Ovary (tissue), 10 donors: ENCODE measurements at places on chromosomes 3 and 15. TPM values are rescaled to one million over a fixed set of nuclear protein-coding genes. Genes with fewer than 3 reads are reported as not detected.

GRCh38 chr3:79245284-79246138 is 522.3 kb downstream of the ROBO1 start:
- no peak for DNase-seq

GRCh38 chr3:138933981-138934691 is 12.8 kb downstream of the FOXL2 start:
- DNase-seq, result peak; percentile 56

- no peak for DNase-seq
Observed at GRCh38 chr3:183754052-183754451, 56.5 kb downstream of the YEATS2 start.

GRCh38 chr3:177190756-177191681 is 6.3 kb downstream of the TBL1XR1 start:
- DNase-seq, result no peak

DNA sequence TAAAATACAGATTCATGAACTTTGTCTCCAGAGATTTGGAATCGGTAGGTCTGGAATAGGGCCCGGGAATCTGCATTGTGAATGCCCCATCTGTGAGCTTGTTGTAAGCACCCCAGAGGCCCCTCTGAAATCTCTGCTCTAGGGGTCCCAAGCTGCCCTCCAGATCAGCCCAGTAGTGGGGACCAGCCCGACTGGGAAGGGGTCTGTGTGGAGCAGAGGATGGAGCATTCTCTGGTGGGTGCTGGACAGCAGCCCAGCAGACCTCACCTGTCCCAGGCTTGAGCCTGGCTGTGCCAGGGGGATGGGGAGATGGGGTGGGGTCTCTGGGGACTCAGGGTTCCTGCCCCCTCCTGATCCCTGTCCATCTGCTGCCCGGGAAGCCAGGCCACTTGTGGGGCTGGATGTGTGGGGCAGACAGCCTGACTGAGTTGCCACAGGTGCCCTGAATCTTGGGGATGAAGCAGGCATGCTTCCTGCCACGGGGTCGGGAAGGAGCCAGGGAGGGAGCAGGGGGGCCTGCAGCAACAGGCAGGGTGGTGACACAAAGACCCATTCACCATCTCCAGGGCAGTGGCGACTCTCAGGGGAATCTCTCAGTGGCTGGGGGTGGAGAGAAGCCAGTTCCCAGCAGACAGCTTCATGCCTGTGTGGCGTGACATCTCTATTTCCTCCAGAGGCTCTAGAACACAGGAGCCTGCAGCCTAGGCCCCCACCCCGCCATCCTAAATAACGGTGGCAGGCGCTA is 99.3 kb downstream of the WNT7A start:
- no peak for DNase-seq

Gene CDCP1
- total RNA-seq, result 3.0 TPM

Gene ARPP21
- not detected for total RNA-seq

DNA sequence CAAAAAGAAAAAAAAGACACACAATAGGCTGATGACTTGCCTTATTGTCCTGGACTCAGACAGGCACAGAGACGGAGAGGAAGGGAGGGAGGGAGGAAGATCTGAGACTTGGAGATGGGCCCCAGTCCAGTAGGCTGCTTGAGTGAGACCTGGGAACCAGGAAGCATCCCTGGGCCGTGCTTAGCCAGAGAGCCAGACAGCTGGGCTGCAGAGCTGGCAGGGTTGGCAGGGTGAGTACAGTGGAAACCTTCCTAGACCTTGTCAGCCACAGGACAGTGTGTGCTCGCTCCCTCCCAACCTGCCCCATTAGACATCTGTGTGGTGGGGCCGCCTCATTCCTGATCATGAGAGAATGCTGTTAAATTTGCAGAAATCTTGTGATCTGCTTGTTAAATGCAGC is 107.9 kb upstream of the ALDH1A3 start:
- DNase-seq, result no peak

GRCh38 chr3:55488398-55489055 is 1.4 kb upstream of the WNT5A start:
- peak; percentile 76 for DNase-seq

DNA sequence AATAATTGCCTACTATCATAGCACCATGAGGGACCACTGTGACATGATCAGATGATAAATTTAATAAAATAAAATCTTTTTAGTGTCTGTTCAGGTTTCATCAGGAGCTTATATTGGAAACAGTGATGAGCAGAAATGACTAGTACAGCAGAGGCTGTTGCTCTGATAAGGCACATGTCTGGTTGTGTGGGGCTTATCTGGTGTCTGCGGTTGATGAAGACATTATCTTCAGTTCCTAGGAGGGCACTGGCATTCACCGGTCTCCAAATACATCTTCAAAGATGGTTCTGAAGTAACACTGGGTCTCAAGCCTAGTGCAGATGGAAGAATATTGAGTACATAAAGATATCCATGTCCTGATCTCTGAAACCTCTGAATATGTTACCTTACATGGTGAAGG is 125.3 kb downstream of the SUCNR1 start:
- no peak for DNase-seq

DNA sequence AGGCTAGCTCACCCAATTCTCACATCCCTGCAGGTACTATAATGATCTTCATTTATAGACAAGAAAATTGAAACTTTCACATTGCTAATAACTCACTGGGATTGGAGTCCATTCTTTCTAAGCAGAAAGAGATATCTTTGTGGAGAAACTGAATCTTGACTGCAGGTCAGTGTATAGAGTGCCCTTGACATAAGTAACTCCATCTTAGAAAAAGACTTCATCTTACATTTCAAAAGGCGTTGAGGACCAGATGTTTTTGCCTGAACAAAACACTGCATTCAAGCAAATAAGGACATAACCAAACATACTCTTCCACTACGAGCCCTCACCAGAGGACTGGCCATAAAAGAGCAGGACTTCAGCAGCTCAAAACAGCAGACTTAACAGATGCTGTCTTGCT is 6.8 kb upstream of the CCR3 start:
- no peak for DNase-seq

DNA sequence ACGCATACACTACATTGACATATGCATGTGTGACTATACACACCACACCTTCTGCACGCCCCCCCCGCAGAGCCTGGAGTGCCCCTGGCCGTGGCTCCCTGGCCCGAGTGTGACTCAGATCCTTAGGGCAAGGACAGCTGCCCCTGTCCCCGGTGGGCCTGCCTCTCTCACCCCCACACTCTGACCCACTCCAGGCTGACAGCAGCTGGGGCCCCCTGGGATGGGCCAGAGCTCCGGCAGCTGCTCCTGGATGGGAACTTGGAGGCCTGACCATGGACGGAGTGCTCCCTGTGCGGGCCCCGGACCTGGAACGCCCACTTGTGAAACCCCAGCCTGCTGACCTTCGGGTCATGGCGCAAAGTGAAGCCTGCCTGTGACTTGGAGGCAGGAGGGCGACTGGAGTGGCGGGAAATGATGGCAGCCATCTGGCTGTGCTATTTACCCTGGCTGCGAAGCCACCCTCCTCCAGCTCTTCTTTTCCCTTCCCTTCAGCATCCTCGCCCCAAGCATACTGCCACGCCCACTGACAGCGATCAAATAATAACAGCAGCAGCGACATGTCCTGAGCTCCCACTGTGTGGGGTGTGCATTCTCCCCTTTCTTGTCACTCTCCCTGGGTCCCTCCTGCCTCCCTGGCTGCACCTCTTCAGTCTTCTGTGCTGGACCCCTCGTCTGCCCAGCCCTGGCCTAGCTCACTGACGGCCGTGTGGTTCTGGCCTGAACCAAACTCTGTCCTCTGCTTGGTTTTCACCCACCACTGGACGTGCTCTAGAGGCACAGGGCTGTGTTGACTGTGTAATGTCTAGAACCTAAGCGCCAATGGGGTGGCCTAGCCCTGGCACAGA is 90.7 kb upstream of the MEF2A start:
- no peak for DNase-seq

DNA sequence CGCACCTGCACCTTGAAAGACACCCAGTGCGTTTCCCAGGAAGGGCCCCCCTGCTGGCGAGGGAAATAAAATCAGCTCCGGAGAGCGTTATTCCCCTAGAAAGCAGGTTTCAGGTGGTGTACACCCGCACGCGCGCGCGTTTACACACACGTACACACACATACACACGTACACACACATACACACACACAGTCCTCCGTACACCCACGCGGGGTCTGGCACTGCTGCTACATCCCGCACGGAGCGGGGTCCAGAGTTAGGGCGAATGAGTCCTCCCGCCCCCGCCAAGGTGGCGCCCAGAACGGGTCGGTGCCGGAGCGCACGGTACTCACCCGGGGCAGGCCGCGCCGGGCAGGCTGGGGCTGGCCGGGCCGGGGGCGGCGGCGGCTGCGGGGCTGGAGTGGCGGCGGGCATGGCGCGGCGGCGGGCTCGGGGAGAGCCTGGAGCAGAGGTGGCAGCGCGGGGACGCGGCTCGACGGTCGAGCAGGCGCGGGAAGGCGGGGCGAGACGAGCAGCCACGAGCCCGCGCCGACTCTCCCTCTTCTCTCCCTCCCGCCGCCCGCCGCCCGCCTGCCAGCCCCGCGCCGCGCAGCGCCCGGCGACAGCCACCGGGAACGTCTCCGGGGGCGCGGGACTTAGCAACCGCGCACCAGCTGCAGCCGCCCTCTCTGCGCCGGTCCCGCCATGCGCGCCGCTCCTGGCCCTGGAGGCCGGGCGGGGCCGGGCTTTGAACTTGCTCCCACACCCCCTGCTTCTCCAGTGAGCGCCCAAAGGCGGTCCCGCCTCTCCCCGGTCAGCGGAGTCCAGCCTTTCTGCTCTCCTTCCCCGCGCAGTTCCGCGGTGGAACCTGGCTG is at the start of gene DCLK3:
Gene DCLK3 (minus strand): TSS at position 704 of the 854 bp plus-strand sequence. CDS start 290 bp downstream, at position 414.
- DNase-seq, result no peak

GRCh38 chr3:168213920-168214319 is 118.2 kb upstream of the GOLIM4 start:
- DNase-seq, result no peak

Gene SEMA3G
- total RNA-seq, result 2.2 TPM

- DNase-seq, result no peak
Observed at GRCh38 chr3:189301479-189301878, 129.7 kb downstream of the TPRG1 start.

DNA sequence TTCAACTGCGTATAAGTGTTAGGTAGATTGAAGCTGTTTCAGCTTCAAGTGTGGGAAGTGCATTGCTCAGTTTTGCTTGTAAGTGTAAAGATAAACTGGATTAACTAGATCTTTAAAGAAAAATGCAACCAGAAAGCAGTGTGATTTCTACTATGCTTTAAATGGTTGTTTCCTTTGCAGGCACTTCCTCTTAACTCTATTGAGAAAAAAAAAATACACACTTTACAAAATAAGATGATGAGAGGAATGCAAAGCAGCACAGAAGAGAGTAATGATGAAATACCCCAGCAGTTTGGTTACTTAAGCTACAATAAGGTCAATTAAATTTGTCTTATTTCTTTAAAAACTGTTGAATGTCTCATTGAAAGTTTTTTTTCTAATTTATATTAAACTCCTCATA is 40.8 kb downstream of the DPH6 start:
- no peak for DNase-seq

DNA sequence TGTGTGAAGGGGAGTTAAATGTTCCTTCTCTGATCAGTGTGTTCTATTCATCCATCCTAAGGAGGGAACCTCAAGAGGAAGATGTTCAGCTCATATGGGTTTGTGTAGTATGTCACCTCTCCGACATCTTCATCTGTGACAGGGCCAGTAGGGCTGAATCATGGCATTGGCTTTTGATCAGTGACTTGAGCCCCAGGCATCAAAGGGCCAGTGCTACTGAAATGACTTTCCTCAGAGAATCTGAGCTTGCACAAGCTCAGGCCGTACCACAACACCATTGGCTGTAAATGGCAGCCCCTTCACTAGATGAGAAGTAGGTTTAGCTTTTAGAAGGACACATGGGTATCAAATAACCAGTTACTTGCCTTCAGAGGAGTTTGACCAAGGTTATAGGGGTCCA is 183.2 kb upstream of the NR2E3 start:
- DNase-seq, result no peak

Gene SLC2A2
- total RNA-seq, result not detected

DNA sequence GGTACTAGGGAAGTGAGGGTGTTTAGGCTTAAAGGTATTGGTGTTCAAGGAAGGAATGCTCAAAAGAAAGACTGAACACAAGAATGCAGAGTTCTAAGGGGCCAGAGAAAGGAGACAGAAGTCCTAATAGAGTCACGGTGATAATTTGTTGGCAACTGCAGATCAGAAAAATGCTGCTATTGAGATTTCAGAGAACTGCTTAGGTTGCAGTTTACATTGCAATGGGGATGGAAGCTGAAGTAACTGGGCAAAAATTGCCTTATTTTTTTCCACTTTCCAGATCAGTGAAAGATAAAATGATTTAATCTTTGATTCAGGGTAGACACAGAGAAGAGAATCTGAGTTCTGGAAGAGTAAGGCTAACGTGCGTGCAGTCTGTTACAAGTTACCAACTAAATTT is 199.8 kb downstream of the SQOR start:
- no peak for DNase-seq

GRCh38 chr3:66438046-66438445 is 62.8 kb downstream of the LRIG1 start:
- no peak for DNase-seq

Gene KCNH8
- 0.35 TPM for total RNA-seq

DNA sequence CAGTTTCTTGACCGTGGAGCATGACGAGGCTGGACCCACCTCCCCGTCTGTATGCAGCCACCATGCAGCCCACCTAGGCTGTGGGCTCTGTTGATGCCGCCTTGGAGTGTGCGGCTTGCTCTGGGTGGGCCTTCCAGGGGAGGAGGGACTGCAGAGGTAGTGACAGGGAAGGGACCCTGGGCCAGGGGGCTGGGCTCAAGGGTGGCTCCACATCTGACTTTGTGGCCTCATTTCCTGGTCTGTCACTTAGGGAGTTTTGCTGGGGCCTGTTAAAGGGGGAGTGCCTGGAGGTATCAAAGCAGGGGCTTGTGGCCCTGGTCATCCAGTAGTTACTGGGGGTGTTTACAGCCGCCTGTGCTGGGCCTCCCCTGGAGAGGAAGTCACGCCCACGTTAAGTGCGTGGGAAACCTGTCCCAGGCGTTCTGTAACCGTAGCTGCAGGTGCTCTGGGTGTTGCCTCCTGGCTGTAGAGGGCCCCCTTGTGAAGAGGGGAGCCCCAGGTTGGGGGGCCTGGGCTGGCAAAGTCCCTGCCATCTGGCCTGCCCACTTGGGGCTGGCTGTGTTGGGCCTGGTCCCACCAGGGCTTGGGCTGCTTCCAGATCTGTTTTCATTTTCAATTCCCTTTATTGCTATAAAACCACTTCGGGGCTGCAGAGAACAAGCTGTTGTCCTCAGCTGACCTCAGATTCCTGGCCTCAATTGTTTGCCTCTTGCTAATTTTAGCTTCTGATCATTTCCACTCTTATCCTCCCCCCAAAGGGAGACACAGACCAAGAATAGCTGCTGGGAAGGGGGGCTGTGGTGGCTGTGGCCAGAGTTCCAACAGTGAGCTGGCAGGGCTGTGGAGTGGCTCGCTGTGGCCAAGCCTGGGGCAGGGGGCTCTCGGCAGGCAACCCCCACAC is 26.5 kb downstream of the KLF13 start:
- DNase-seq, result peak; percentile 72

Gene ZBED2
- total RNA-seq, result 6.9 TPM

GRCh38 chr3:111831840-111832239 is 27.2 kb upstream of the PHLDB2 start:
- no peak for DNase-seq

Gene A4GNT
- total RNA-seq, result not detected

GRCh38 chr15:73682600-73683090 is 1.5 kb upstream of the CD276 start:
- DNase-seq, result no peak
